ENCODE measurements at places on chromosomes 16 and 17.
A peak's percentile ranks its signal among the peaks of the same experiment; 100 is the strongest.

GRCh38 chr17:59899099-59899498 lies 6.2 kb downstream of the RPS6KB1 start:
- DNase-seq = no peak

DNA sequence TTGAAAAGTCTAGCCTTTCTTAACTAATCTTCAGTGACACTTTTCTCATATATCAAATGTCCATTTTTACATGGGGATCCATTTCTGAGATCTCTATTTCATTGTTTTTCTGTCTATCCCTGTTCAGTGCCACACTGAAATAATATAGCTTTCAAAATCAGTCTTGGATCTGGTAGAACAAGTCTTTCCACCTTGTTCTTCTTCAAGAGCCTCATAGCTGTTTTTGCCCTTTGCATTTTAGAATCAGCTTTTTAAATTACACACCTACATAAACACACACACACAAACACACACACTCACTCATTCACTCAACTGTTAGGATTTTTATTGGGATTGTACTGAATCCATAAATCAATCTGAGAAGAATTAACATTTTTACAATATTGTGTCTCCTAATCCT lies 19.2 kb downstream of the GSDMB start:
- no peak for DNase-seq

GRCh38 chr17:46818929-46819859 lies 702 bp upstream of the WNT3 start:
- no peak for DNase-seq

DNA sequence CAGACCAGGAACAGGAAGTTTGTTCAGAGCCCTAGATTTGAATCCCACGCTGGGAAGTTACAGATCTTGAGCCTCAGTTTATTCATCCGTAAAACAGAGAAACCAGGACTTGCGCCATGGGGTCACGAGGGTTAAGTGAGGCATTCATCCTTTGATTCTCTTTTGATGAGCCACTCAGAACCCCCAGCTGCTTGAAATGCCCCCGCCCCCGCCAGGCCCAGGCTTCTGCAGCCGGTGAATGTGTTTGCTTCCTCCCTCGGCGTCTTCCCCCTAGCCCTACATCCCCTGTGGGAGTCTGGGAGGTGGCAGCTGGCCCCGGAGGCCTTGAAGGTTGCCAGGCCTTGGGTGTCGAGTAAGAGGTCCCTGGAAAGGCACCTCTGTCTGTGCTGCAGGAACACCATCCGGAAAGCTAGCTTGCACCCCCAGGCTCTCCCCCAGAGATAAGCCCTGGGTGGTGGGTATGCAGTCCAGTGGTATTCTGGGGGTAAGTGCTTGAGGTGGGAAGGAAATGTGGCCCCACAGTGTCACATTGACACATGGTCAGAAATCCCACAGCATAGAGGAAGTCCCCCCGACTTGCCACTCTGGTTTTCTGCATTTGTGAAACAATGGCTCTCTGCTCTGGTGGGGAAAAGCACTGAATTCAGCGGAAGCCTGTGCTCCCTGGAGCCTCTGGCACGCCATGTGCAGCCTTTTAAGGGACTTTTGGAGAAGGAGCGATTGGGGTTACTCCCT lies 14.9 kb downstream of the IRF8 start:
- DNase-seq = no peak

GRCh38 chr16:21103941-21104860 lies 46.4 kb downstream of the DNAH3 start:
- DNase-seq = peak; percentile 84

GRCh38 chr16:68190736-68191510 lies 45.0 kb downstream of the ESRP2 start:
- no peak for DNase-seq

GRCh38 chr17:47797797-47798196 lies 23.8 kb downstream of the OSBPL7 start:
- DNase-seq = peak; percentile 8

- no peak for DNase-seq
Observed at GRCh38 chr16:84270531-84270930, 24.1 kb upstream of the WFDC1 start.

- no peak for DNase-seq
Observed at GRCh38 chr17:31572341-31572740, 180.9 kb downstream of the RAB11FIP4 start.

DNA sequence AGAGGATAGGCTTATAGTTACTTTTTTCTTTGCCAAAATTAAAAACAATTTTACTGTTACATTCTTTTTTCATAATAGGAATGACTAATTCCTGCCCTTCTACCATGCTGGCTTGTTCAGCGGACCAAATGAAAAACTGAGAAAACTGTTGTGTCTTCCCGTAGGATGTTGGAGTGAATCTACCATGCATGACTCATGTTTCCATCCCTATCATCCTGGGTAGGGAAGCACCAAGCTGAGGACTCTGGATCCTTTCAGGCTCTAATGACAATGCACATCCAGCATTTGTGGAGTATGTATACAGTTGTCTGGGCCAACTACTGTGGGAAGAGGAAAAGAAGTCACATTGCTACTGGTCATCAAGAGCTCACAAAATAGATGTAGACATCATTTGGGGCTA lies 41.1 kb upstream of the DHX8 start:
- peak; percentile 60 for DNase-seq

- DNase-seq = no peak
Observed at GRCh38 chr17:28705728-28706334, 5.9 kb downstream of the PROCA1 start.

DNA sequence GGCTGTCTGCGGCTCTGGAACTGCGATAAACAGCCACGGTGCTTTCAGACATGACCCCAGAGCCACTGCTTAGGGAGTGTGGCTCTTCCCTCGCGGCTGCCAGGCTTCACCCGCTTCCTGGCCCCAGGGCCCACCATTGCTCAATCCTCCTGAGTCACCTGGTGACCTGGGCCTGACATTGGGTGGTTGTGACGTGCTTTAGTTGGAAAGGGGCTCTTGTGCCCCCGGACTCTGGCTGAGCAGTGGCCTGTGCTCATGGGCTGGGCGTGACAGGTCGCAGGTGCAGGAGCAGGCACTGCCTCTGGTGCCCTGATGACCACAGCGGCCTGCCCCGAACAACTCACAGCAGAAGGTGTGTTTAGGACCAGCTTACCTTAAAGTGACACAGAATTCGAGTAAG lies 8.6 kb upstream of the NUDT16L1 start:
- DNase-seq = no peak

DNA sequence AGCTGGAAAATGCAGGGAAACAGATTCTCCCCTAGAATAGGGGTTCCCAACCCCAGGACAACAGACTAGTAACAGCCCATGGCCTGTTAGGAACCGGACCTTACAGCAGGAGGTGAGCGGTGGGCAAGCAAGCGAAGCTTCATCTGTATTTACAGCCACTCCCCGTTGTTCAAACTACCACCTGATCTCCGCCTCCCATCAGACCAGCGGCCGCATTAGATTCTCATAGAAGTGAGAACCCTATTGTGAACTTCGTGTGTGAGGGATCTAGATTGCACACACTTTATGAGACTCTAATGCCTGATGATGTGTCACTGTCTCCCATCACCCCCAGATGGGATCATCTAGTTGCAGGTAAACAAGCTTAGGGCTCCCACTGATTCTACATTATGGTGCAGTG lies 3.5 kb downstream of the CD300LB start:
- no peak for DNase-seq

GRCh38 chr17:3859940-3860339 lies 13.9 kb upstream of the NCBP3 start:
- DNase-seq = no peak

GRCh38 chr16:1291576-1291974 lies 17.9 kb upstream of the UBE2I start:
- DNase-seq = no peak

DNA sequence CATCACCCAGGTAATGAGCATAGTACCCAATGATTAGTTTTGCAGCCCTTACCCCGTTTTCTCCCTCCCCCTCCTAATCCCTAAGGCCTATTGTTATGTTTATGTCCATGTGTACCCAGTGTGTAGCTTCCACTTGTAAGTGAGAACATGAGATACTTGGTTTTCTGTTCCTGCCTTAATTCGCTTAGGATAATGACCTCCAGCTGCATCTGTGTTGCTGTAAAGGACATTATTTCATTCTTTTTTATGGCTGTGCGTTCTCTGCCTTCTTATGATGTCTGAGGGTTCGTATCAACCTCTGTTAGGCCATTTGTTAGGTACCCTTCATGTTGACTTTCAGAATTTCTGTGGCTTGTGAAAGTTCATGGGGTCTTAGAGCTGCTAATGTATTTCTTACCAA lies 31.0 kb downstream of the CTCF start:
- DNase-seq = no peak

GRCh38 chr17:80574496-80574895 lies 29.9 kb downstream of the RPTOR start:
- DNase-seq = no peak

Measured in fibroblast of skin of back (primary cell).